Stimulated activated CD4-positive, alpha-beta T cell treated with anti-CD3 and anti-CD28 coated beads, Interleukin-15, amount 100 ng/mL, for 1 hour (primary cell): ENCODE measurements at places on chromosomes 5 and 9.

GRCh38 chr5:136166909-136167308, 26.1 kb downstream of the SMIM32 start:
- DNase-seq, result no peak

DNA sequence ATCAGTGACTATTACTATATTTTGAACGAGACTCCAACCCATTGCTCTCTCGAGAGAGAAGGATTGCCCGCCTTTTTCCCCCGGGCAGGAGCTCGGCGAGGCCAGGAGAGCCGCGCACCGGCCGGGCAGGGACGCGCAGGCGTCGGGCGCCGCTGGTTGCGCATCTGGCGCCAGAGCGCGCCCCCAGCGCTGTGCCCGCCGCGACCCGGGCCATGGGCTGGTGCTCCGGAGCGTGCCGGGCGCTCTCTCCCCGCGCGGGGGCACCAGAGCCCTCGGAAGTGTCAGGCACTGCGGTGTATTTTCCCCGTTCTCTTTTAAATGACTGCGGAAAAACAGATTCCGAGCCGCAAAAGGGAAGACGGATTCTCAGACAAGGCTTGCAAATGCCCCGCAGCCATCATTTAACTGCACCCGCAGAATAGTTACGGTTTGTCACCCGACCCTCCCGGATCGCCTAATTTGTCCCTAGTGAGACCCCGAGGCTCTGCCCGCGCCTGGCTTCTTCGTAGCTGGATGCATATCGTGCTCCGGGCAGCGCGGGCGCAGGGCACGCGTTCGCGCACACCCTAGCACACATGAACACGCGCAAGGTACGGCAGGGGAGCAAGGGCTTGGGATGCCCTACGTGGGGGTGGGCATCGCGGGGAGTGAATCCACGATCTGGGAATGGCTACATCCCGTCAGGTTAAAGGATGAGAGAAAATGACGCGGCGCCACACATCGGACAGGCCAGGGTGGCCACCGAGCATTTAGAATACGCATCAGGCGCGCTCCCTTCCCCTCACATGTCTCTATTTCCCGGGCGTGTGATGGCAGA, 1.1 kb upstream of the NTRK2 start:
- peak; percentile 10 for DNase-seq

DNA sequence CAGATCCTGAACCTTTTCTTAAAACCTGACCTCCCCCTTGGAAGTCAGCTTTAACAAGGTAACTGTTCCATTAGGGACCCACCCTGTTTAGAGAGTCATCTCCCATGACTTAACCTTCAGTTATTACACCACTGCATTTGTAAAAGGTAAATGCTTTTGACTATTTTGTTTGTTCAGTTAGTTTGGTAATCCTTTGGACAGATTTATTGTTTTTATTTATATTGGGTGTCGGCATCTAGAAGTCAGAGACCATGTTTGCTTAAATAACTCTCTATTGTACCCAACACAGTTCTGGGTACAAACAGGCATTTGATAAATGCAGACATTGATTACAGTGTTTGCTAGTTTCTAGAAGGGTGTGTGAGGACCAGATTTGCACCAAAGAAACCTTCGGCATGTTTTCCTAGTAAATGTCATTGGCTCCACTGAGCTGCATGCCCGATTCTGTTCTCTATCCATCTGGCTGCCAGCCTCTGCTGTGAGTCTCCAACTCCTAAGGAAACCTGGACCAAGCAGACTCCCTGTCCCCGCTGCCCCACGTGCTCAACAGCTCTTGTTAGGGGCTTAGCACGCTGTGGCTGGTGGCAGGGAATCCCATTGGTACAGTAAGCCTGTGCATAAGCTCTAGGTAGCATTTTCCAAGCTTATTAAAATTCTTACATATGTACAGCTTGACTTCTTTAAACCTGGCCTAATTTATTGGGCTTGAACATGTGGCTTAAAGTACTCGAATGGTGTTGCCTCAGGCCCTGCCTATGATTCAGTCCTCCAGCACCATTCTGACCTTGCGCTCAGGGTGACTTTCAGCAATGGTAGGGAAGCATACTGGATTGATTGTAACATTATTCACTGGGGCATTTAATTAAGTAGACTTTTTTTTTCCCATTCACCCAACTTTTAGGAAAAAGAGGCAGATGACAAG, 6.6 kb downstream of the PCBD2 start:
- DNase-seq, result no peak

GRCh38 chr5:143431789-143432188, 28.3 kb upstream of the NR3C1 start:
- no peak for DNase-seq

DNA sequence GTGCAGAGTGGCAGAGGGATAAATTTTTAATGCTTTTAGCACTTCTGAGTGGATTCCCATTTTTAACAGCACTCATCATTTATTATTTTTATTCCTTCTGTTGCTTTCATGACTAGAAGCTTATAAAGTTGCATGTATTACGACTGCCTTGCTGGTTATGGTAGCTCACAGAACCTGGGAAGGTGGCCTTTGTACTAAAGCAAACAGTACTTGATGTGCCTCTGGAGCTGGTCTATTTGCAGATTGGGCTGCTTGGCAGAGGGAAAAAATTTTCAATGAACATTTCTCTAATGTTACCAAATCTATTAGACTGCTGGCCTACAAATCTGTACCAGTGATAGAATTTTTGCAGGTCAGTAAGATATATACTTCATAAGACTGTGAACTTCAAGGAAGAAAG, 274.5 kb upstream of the C9orf72 start:
- DNase-seq, result no peak

DNA sequence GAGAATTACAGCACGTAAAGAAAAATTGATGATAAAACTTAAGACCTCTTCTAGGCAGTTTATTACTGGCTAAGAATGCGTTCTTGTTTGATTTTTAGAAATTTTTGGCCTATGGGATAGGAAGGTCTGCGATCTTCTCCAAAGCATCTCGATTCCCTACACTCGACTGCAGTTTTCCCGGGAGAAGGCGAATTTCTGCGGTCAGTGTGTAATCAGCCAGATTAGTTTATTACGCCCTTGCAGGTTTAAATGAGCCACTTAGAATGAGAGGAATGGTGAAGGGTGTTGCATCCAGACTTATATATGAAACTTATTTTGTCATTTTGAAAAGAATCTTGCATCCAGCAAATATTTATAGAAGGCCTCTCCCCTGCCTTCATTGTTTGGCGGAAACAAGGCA, 1.2 kb downstream of the MTAP start:
- DNase-seq, result no peak

- DNase-seq, result no peak
Measured at GRCh38 chr5:24163091-24163490, 481.7 kb downstream of the CDH10 start.

DNA sequence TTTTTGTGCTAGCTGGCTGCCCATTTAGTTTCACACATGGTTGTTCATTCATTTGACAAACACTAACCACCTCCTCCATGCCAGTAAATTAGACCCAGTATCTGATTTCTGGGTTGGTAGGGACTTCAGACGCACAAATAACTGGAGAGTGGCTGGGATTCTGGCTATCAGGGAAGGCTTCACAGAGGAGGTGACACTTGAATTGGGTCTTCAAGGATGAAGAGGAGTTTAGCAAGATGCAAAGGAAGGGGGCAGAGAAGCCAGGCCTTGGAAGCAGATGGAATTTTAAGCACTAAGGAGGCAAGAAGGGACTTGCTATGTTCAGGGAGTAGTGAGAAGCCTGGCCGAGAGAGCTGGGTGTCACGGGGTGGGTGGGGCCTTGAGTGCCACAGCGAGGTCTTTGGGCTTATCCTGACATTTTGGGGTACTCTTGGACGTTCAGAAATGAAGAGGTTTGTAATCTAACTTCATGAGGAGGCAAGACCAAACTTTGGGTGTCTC, 71.3 kb downstream of the LMX1B start:
- DNase-seq, result no peak

- no peak for DNase-seq
Measured at GRCh38 chr5:55232271-55232984, 980 bp downstream of the CCNO start.

DNA sequence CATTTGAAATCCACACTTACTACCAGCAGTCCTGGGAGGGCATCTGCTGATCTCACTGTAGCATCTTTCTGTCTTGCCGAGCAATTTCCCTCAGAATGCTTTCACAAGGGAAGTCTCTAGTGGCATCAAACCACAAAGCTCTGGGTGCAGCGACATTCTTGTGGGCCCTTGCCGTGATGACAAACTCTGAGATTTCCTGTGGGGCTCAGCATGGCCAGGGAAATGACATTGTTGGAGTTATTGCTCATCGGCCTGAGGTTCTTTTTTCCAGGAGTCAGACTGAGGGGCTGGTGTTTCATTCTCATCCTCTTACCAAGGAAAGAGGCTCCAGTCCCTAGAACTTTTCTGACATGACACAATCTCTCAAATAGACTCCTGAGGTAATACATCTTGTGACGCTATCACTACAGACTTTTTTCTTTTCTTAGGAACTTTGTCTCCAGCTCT, 51.4 kb downstream of the PFDN1 start:
- DNase-seq, result peak; percentile 14

DNA sequence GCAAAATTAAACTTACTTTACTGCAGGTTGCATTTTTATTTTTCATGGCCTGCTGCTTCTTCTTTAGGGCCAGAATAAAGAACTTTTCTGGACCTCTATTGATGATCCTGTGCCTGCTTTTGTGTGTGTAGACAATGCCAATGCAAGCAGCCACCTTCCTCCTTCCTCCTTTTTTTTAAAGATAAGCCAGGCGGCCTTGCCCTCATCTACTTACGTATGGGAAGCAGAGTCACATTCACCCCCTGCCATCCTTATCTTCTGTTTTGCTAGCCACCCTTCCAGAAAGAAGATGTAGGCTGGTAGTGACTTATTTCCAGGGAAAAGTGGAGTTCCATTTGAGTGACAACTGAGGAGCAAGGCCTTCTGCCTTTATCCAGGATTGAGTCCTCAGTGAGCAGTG, 122.9 kb downstream of the KDM4C start:
- DNase-seq, result no peak

DNA sequence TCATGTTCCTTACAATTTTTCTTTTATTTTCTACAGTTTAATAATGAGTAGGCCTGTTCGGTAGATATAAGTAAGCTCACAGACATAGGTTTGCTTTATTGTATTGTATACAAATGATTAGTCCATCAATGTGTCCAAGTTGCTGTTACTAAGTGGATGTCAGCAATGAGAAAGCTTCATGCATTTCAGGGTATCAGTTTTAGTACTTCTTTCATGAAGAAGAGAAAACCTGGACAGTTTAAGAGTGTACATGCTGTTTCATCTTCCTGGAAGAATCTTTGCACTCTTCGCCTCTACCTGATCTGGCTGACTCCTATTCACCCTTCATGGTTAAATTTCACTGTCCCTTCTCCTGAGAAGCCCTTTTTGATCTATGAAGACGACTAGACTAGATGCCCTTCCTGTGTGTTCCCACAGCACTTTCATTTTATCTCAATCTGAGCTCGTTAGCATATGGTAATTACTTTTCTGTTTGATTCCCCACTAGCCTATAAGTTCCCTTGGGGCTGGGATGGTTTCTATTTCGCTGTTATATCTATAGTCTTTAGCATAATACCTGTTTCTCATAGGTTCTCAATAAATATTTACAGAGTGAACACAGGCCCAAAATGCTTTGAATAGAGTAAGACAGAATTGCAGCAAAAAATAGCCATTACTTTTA, 70.7 kb downstream of the CETN3 start:
- no peak for DNase-seq

DNA sequence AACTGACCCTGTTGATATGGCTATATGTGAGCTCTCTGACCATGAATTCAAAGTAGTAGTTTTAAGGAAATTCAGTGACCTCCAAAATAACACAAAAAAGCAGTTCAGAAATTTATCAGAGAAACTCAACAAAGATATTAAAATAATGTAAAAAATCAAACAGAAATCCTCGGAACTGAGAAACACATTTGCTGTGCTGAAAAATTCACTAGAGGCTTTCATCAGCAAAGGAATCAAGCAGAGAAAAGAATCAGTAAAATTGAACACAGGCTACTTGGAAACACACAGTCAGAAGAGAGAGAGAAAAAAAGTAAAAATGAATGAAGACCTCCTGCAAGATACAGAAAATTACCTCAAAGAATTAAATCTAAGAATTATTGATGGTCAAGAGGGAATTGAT, 417.2 kb downstream of the TMEM232 start:
- no peak for DNase-seq

GRCh38 chr5:43429706-43430105, 17.5 kb upstream of the CCL28 start:
- DNase-seq, result no peak

DNA sequence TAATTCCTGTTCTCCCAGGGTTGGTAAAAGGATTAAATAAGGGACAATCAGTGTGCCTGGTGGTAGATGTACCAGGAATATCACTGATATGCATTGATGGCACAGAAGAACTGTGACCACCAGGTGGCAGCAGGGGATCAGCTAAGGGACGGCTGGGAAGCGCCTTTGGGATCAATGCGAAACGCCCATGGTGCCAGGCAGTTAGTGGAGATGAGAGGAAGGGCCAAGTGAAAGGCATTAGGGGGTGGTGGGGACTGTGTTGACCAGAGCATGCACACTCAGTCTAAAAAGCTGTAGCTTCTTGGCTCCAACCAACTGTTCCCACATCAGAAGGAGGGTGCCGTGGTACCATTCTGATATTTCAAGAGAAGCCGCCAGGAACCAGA, 55.6 kb downstream of the ARHGEF37 start:
- no peak for DNase-seq

DNA sequence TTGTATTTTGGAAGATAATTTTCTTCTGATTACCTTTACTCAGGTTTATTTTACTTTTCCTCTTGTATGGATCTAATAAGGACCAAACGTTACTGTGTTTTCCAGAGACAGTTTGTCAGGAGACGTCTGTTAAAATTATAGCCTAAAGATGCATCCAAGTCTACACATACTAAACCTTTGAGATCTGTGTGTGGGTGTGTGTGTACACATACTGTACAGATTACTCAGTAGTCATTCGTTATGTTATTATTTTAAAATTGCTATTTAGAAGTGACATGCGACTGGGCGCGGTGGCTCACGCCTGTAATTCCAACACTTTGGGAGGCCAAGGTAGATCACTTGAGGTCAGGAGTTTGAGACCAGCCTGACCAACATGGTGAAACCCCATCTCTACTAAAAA, 51.6 kb upstream of the CNTLN start:
- no peak for DNase-seq

DNA sequence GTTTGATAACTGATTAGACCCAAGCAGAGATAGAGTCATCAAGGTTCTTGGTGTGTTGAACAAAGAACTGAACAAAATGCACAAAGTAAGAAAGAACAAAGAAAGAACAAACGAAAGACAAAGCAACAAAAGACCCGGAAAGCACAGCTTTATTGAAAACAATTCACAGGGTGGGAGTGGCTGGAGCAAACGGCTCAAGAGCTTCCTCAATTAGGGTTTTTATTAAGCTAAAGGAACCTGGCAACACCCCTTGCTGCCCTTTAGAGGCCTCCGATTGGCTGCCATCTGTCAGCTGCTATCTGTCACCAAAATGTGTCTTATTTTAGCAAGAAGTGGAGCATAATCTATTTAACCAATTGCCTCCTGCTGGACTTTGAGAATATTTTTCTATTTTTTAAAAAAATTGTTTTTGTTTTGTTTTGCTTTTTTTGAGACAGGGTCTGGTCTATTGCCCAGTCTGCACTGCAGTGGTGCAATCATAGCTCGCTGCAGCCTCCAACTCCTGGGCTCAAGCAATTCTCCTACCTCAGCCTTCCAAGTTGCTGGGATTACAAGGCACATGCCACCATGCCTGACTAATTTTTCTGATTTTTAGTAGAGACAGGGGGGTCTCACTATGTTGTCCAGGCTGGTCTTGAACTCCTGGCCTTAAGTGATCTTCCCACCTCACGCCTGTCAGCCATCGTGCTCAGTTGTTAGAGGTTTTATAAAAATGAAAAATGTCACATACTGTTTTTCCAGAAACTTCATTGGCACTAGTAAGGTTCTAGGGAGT, 7.7 kb upstream of the ABO start:
- DNase-seq, result no peak
